ENCODE measurements at places on chromosomes 16 and 17.

- no peak for DNase-seq
These were observed 10.8 kb upstream of the USP31 start for GRCh38 chr16:23160082-23160481.

GRCh38 chr16:16797239-16797638 lies 418.3 kb downstream of the NPIPA7 start:
- DNase-seq: no peak

DNA sequence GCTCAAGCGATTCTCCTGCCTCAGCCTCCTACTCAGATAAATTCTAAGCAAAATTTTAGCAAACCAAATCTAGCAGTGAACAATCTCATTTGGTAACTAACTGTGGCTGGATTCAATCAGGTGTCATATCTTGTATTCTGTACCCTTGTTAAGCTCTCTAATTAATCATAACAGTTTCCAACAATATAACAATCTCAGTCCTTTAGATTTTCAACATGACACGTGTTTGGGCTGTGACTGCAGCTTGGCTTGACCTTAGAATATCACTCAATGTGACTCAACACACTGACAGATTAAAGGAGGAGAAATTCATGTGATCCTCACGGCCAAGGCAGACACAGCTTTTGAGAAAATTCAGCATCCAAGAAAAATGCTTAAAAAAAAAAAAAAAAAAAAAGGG lies 133.6 kb downstream of the BANP start:
- DNase-seq: no peak

DNA sequence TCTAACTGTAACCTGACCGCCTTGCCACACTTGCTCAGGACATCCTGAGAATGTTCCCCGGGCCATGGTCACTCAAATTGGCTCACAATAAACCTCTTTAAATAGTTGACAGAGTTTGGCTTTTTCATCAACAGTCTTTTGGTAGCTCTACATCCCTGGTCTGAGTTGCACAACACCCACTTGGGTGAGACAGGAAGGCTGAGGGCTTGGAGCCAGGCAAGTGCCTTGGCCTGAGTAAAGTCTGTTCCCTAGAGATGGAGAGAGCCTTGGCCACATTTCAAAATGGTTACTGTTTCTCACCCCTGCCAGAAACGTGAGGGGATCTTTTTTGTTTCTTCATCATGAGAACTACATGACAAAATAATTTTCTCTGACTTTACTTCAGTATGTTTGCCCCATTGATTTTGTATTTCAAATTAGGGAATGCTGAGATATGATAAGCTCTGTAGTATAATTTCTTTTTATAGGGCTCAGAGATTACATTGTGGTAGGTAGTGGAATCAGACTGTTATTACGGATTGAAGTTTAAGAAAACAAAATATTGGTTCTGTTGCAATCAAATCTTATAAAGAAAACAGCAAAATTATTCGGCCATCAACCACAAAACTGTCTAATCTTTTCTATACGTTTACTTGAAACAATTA lies 53.9 kb upstream of the NETO2 start:
- DNase-seq: no peak

DNA sequence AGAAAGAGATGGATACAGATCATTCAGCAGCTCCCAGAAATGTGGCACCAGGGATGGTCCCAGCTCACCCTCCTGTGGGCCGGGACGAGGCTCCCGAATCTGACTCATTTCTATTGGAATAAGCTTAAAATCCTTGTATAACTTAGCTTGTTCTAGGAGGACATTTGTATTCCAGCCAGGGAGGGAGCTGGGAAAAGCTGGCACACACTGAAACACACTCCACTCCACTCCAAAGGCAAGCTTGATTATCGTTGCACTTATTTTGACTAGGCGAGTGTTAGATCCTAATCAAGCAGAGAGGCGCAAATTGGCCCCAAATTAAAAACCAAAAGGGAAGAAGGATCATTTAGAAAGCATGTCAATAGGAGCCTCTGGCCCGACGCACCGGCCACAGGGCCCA lies 339.5 kb downstream of the HS3ST4 start:
- peak; percentile 1 for DNase-seq

GRCh38 chr16:84930298-84931106 lies 80.8 kb downstream of the ZDHHC7 start:
- DNase-seq: no peak

- no peak for DNase-seq
These were observed 2452.5 kb downstream of the TP53TG3F start for GRCh38 chr16:35911899-35912298.

- peak; percentile 64 for DNase-seq
These were observed 62.0 kb upstream of the MARCHF10 start for GRCh38 chr17:62870030-62870541.

- DNase-seq: no peak
These were observed 25.5 kb downstream of the RAB11FIP3 start for GRCh38 chr16:450785-451512.

DNA sequence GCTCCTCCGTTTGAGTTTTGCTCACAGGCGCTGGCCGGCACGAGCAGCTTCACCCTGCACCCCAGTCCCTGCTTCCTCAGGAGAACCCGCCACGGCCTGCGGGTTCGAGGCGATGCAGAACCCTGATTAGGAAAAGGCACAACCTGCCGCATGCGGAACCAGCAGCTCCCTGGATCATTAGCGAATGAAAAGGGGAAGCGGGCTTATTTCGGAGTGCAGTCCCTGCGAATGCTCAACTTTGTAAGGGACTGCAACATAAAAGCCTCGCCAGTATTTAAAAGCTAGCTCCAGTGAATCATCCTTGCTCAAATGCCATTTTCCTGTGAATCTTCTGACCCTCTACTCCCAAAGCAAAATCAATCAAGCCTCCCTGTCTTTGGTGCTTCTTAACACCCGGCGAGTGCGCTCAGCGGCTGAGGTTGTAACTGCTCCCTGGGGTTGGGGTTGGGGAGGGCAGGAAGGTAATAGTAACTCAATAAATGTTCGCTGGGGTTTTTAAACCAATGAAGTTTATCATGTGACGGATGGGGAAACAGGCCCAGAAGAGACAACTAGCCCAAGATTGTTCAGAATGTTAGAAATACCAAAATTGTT lies 678 bp upstream of the AKAP10 start:
- no peak for DNase-seq

DNA sequence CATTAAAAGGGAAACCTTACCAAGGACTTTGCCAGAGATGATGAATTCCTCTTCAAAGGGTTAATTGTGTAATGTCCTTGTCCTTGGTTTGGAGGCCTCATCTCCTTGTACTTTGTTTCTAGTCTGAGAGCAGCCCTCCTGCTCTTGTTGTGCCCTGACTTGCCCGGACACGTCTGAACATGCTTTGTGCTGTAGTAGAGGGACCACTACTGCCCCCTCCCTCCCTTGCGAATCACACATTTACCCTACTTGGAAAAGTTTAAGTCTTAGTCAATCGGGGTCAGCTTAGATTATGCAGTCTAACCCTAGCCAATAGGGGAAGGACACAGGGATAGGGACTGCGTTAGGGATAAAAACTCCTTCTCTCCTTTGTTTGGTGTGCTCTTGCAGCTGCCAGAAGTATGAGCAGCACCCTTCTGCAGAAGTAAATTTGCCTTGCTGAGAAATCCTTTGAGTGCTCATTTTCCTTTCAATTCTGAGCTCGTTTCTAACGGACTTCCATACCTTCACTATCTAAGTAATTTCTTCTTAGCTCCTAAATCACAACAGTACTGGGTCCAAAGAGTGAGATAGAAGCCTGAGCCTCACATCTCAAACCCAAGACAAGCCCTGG lies 26.4 kb upstream of the CLEC3A start:
- no peak for DNase-seq

DNA sequence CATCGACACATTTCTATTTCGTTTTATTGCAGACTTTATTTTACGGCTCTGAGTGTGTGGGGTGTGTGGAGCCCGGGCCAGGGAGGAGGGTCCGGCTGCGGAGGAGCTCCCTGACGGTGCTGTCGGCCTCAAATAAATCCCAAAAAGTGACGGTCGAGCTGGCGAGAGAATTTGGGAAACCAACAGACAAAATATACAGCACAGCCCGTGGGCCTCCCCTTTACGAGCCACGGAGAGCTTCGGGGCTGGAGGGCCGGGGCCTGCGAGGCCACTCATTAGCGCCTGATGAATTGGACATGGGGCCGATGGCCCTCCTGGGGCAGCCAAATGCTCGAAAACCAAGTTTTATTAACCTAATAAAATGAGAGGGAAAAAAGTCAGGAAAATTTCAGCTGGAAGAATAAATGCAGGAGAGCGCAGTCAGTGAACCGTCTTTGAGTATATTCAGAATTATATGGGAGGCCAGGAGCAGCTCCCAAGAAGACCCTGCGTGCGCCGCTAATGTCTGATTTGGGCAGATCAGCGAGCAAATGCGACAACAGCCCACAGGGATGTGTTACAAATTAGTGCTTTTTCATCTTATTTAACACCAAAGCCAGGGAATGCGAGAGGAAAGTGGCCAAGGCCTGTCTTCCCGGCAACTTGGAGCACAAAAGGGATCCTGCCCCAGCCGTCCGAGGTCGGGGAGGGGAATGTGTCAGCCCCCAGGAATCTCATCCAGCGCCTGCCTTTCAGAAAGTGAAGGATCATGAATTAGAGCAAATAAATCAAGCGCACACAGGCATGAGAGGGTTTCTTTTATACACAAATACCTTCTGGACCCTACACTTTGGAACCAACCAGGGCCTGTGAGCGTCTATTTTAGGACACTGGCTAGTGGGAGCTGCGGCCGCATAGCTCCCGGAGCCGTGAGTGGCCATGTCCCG lies 249.1 kb downstream of the C16orf95 start:
- DNase-seq: no peak

Data from putamen (tissue), 1 donor.